ENCODE measurements at places on chromosomes 5 and 9. TPM values are rescaled to one million over a fixed set of nuclear protein-coding genes. Genes with fewer than 3 reads are reported as not detected.

Gene EMB
- total RNA-seq = 90.2 TPM

Gene SPATA31A3
- not detected for total RNA-seq

Gene PCDHA1
- not detected for total RNA-seq

Gene MZB1
- total RNA-seq = 24.0 TPM

Gene PROB1
- 3.9 TPM for total RNA-seq

Gene ZNF608
- not detected for total RNA-seq

Gene GADD45G
- total RNA-seq = 5.1 TPM

Gene CBY3
- total RNA-seq = 0.61 TPM

Gene DRD1
- not detected for total RNA-seq

Gene ST8SIA4
- total RNA-seq = 35.1 TPM

Gene FYB1
- 105 TPM for total RNA-seq

Gene CCIN
- not detected for total RNA-seq

Gene DBH
- total RNA-seq = not detected

Gene TSSK1B
- total RNA-seq = not detected

Gene NEUROG1
- total RNA-seq = not detected

All from activated CD4-positive, alpha-beta memory T cell treated with anti-CD3 and anti-CD28 coated beads for 36 hours (primary cell).